ENCODE measurements at places on chromosomes 4 and X.

DNA sequence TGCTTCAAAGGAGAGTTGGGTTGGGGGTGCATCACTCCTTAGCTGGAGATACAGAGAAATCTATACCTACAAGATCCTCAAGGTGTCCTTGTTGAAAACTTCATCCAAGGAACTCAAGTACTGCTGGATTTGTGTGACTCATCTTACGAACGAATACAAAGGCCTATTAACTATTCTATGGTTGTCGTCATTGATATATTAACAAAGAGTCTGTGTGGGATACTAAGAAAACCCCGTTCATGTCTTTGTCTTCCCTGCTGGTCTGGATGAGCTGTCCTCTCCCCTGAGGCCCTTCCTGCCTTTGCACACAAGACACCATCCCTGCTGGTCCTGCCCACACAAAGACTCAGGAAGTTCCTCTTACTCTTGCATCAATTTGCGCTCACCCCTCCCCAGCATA lies 54.9 kb upstream of the IRF2 start:
- no peak for DNase-seq

DNA sequence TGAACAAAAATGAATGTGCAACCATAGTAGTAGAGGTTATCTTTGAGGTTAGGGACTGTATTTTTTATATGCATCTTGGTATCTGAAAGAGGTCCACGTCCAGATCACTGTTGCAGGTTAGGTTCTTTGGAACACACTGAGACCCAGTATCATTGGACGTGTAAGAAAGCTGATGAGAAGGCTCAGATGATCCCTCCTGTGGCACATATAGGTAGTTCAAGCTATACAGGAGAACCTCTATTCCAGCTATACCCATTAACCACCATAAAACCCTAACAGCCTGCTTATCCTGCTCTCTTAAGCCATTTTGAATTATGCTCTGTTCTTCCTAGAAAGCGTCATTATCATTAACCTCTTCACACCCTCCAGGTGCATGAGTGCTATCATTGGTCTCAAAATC lies 930.7 kb upstream of the HS3ST1 start:
- no peak for DNase-seq

DNA sequence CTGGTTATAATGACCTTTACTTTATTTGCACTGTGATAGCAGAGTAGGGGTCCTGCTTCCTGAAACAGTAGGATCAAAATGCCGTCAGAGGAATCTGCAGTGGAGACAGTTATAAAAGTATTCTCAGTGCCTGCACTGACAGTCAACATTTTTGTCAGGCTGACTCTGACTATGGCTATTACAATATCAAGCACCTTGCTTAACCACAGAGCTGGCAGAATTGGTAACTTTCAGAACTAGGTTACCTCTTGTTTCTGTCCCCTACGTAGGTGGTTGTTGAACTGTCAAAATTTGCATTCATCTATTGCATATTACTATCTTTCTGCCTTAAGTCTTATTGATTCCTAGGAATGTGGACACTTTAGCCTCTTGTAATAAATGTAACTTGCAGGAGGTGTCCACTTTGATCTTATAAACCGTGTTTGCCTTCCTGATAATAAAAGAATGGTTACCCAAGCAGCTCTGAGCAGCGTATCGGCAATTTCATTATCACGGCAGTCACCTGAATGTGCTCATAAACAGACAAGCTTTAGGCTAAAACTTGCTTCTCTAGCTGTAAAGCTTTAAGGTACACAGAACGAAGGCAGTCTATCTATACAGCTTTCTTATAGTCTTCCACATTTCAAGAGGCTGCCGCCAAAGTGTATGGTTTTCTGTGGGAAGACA lies 353.0 kb upstream of the GALNT7 start:
- DNase-seq, result no peak

DNA sequence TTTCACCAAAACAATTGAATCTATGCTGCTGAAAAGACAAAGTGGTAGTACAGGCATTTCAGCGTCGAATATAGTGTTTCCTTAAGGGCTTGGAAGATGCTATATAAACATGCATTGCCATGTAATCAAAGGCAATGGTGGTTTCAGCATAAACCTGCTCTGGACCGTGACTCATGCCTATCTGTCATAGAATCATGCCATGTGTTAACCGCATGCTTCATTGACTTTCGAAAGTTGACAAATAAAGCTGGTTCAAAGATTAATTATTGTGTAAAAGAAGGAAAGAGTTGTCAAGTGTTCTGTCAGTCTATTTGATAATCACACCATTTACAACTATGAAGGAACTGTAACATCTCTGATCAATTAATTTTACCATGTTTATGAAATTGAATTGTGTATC lies 83.2 kb downstream of the FUNDC1 start:
- DNase-seq, result no peak

DNA sequence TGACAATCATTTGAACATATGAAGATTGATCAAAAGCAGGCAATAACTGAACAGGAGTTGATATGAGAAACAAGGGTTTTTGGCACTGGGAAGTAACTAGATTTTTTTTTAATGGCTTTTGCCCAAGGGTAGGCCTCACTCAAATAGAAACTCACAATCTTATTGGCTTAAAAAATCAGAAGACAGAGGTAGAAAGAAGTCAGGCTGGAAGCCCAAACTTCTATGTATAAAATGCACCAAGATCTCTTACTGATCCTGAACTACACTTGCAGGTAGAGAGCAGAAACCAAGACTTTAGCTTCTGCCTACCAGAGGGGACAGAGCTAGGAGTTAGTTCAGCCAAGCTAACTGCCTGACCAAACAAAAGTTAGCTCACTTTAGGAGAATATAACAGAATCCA lies 74.9 kb downstream of the ADGRA3 start:
- DNase-seq, result no peak

DNA sequence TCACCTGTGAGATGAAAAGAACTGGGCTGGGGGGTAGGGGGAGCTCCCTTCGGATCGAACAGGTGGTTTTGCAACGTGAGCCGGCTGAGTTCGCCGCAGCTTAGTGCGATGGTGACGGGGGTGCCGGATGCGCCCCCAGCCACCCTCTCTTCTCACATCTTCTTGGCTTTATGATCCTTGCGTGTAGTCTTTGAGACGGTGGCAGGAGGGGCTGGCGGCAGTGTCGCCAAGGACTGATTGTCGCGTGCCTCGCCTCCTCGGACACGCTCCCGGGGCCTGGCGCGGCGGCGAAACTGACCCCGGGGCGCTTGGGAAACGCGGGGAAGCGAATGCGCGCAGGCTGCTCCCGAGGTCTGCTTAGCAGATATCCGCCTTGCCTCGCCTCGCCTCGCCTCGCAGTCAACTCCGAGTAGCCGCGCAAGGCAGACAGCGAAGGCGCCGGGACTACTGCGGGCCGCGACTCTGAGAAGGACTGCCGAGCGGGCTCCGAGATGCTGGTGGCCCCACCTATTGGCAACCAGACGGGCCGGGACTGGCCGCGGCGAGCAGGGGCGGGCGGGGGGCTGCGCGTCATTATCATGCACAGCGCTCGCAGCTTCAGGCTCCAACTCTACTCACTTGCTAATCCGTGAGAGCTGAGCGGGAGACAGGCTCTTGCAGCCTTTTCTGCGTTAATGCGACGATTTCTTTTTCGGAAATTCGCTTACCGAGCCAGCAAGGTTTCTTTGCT lies 1.5 kb downstream of the GRID2 start:
- peak; percentile 91 for DNase-seq

- no peak for DNase-seq
These were observed 69.0 kb upstream of the HPF1 start for GRCh38 chr4:169826634-169827187.

GRCh38 chr4:179040259-179040658 lies 1598.0 kb upstream of the AGA start:
- DNase-seq, result no peak

- DNase-seq, result peak; percentile 8
These were observed 94.9 kb upstream of the TBC1D9 start for GRCh38 chr4:140851032-140851636.

- no peak for DNase-seq
These were observed 77.6 kb downstream of the CFAP299 start for GRCh38 chr4:80413086-80413485.

DNA sequence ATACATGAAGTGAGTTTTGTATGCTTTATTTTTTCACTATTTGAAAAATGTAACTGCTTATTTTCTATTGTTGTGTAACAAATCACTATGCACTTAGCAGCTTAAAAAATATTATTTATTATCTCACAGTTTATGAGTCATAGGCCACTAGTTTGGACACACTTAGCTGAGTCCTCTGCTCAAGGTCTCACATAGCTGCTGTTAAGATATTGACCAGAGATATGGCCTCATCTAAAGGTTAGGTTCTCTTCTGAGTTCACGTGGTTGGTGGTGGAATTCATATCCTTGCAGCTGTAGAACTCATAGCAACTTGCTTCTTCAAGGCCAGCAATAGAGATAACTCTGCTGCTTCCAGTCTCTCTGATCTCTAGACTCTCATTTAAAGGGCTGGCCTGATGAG lies 534.4 kb downstream of the SPRY1 start:
- no peak for DNase-seq
